ENCODE measurements at places on chromosomes 12 and 14.

DNA sequence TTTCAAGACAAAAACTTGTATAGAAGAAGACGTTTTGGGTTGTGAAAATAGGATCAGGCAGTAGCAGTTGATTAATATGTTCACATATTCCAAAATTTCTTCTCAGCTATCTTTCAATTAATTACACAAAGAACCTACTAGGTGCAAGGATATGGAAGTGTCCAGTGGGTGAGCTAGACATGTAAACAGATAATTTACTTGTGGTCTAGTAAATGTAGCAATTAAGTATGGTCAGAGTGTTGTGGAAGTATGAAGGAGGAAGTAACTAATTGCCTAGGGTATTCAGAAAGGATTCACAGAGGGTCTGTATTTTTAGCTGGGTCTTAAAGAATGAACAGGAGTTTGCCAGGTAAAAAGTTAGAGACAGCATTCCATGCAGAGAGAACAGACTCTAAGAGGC, 5.9 kb downstream of the GOLGA5 start:
- DNase-seq, result no peak

DNA sequence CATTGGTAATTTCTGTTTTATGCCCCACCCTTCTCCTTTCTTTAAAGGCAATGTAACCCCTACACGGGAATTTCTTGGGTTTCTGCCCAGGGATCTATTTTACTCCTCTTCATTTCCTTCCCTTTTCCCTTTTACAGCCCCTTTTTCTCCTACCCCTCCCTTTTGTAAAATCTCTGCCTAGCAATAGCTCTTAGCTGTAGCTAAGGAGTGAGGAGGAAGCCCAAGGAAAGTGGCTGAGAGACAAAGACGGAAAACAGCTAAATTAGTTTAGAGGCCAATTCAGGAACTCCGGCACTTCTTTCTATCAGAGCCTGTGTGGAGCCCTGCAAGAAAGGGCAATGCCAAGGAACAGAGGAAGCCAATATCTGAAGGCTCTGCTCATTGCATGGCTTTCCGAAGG, 40.3 kb downstream of the SOCS2 start:
- no peak for DNase-seq

DNA sequence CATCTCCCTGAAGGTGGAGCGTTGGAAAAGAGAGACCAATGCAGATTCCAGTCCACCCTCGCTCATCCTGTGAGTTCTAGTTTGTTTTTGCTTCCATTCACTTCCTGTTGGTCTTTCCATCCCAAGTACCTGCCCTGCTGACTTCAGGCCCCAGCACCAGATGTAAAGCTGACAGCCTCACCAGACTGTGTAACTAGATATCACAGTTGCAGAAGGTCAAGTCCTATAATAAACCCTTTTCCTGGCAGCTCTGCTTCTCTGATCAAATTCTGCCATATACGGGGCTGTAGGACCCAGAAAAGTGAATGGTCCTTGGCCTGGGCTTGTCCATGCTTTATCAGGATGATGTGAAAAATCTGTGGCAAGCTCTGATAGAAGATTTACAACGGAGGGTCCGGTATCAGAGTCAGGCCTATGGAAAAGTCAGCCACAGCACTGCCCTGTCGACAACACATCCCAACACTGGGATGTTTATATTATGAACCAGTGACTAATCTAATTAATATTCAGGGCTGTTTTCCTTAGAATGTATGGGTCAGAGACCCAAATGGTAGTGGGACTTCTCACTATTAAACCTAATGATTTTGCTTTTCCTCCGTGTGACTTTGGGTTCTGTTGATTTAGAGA, 42.1 kb downstream of the CCDC175 start:
- DNase-seq, result no peak

- no peak for DNase-seq
These were observed 23.0 kb downstream of the OR10P1 start for GRCh38 chr12:55659486-55660385.

All from right cardiac atrium (tissue), 5 donors.